ENCODE measurements at places on chromosomes 13 and 19.

DNA sequence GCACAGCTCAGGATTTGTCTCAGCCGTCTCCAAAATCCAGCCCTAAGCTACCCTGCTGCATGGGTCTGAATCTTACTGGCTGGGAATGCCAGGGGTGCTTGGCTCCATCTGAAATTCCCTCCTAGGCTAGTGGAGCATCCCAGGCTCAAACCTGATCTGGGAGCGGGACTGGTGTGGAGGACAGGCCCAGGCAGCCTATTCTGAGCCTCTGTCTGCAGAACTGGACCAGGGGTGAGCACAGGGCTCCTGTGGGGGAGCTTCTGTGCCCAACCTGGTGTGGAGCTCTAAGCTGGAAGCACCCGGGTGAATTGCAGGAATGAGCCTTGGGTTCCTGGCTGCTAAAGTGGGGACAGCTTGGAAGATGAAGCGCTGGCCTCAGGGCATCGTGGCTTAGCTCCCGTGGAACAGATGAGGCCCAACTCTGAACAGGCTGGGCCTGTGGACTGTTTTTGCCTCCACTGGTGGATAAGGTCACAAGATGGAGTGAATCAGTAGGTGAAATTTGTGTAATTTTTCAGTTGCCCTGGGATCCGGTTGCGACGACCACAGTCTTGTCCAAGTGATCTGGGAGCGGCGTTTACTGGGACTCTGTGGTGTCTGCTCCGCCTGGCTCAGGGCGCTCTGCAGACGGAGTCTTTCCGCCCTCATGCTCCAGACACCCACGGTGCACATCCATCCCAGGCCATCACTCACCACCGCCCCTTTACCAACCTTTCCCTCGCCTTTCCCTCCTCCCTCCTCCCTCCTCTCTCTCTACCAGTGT lies 79.5 kb downstream of the TEX29 start:
- DNase-seq, result no peak

GRCh38 chr19:40642757-40643305 lies 41.7 kb downstream of the LTBP4 start:
- DNase-seq, result no peak

GRCh38 chr13:29578300-29579085 lies 17.0 kb downstream of the SLC7A1 start:
- no peak for DNase-seq

GRCh38 chr13:74136084-74136658 lies 2.0 kb upstream of the KLF12 start:
- DNase-seq, result no peak

DNA sequence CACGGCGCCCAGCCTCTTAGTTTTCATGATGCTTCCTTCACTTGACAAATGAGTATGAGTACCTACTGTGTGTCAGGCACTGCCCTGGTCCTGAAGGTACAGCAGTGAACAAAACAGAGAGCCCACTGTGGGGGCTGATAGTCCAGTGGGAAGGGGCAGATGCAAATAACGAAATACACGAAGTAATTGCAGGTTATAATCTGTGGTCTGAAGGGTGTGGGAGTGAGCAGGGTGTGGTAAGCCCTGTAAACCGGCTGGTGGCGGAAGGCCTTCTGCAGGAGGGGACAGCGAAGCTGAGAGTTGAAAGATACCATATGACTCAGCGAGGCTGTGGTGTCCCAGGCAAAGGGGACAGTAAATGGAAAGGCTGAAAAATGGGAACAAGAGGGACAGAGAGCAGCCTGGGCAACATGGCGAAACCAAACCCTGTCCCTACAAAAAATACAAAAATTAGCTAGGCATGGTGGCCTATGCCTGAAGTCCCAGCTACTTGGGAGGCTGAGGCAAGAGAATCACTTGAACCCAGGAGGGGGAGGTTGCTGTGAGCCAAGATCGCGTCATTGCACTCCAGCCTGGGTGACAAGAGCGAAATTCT lies 60.5 kb downstream of the MAP4K1 start:
- peak; percentile 44 for DNase-seq

DNA sequence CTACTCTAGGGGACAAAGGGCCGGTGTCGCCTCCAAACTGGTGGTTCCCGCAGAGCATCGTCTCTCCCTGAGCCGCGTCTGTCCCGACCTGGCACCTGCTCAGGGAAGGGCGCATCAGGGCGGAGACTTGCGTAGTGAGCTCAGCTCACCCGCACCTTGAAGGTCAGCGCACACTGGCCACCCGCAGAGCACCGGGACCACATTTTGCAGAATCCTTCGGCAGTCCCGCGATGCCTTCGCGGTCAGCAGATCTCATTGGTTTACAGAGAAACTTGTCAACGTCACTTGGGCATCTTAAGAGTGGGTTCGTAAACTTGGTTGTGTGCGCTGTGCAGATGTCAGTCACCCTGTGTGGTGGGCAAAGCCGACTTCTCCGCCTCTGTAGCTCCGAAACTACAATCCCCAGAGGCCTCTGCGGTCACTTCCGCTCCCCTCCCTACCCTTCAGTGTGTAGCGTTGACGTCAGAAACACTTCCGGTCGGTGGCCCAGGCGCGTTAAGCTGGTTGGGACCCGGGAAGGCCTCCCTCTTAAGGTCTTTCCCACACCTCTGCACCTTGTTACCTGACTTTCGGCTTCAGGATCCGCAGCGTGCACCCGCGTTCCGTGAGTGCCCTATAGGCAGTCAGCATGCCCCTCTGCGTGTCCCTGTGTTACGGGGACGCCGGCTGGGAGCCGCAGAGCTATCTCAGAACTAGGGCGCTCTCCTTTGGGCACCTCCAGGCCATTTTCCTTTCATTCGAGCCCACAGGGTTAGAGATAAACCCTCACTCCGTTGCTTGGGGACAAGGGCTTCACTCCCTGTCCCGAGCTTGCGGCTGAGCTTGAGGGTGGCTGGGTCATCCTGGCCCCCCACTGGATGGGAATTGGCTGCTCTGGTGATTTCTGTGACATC lies 36.5 kb upstream of the ZNF527 start:
- DNase-seq, result peak; percentile 87

DNA sequence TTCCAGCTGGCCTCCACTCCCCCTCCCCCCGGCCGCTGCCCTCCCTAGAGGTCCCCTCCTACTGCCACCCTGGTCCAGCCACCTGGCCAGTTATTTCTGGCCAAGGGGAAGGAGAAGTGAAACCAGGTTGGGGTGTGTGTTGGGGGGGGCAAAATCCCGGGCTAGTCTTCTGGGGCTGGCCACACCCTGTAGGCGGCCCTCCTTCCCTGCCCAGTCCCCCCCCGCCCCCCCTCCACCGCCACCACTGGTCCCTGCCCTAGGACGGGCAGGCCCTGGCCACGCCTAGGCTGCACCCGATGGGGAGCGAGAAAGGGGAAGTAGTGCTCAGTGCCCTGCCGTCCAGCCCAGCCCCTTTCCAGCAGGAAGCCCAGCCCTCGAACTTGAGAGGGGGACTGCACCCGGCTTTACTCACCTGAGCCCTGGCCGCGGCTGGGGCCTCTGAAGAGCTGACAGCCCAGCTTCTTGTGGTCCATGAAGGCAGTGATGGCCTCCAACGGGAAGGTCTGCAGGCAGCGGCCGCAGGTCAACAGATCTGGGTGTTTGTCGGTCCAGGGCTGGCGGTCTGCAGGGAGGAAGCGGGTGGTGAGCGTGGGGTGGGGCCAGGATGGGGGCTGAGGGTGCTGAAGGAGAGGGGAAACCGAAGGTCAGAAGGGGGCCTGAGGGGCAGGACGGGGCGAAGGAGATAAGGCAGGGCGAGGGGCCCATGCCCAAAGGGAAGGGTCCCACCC lies 813 bp downstream of the ZNF296 start:
- DNase-seq, result peak; percentile 90

DNA sequence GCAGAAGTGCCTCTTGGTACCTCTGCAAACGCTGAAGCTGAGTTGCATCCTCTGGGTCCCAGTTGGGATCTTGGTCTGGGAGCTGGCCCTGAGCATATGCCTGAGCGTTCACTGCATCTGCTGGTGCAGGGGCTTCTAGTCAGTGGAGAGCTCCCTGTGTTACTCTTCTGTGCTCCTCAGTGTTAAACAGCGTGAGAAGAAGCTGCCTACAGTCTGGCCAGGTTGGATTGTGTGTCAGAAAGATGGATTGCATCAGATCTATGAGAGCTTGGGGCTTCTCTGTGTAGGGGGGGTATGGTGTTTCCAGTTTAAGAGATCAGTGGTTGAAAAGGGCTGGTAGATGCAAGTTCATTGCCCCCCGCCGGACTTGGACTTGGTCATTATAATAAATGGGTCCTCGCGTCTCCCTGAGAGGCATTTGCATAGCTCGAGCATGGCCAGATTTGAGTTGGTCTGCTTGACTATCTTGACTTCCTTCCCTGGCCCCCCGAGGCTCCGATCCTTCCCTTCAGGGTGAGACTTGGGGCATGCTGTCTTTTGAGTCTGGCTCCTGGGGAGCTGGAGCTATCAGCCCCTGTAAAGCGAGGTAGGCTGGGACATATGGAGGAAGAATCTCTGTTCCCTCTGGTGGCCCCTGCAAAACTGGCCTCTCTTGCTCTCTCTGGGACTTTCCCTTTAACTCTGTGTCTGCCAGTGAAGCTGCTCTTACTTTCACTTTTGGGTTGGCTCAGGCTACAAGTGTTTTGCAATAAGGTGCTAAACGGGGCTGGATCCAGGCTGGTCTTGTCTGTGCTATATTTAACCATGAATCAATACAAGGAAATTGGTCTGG lies 52.9 kb downstream of the OR10H4 start:
- DNase-seq, result peak; percentile 58

DNA sequence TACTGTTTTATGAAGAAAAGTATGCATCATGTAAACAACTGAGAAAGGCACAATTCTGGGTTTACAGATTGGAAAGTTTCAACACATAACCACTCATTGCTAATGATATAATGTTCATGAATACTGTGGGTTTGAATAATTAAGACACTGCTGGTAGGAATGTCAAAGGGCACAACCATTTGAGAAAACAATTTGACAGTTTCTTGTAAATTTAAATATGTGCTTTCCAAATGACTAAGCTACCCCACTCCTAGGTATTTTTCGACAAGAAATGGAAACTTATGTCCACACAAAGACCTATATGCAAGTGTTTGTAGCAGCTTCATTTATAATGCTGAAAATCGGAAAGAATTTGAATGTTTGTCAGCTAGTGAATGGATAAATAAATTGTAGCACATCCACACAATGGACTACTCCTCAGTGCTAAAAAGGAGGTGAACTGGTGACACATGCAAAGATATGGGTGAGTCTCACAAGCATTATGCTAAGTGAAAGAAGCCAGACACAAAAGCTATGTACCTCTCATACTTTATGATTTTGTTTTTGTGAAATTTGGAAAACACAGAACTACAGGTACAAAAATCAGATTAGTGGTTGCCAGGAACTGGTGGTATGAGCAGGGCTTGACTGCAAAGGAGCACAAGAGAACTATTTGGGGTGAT lies 44.8 kb upstream of the FLT1 start:
- DNase-seq, result no peak

- DNase-seq, result peak; percentile 69
Observed at GRCh38 chr19:34459614-34460013, 21.9 kb upstream of the WTIP start.

DNA sequence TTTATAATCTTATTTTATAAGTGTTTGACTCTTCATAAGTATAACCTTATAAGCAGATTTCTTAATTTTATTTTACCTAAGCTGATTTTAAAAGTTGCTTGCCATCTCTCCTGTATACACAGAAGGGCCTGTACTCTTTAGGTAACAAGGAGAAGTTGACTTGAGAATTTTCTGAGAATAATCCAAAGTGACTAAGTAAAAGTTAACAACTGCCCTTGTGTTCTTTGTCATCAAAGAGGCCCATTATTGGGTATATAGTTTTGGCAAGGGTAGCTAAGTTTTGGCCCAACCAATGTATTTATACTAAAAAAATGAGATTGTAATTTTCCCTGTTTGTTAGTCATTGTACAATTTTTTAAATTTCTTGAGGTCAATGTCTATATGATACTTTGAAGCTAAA lies 3.2 kb downstream of the LCP1 start:
- no peak for DNase-seq

DNA sequence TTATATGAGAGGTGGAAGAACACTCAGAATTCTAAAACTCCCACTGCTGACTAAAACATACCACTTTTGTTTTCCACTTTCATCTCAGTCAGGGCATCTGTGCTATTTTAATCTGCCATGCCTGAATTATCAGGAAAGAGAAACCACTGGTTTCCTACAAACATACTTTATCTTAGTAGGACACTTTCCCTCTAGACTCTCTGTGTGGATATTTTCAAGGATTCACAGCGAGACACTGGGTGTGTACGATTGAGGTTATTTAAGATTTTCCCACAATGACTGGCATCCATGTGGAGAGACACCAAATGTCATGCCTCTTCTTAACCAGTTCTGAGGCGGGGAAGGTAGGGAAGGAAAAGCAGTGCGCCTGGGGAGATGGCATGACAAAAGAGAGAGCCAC lies 212.2 kb downstream of the ENOX1 start:
- no peak for DNase-seq

GRCh38 chr13:31970231-31970930 lies 61.2 kb upstream of the FRY start:
- DNase-seq, result no peak

DNA sequence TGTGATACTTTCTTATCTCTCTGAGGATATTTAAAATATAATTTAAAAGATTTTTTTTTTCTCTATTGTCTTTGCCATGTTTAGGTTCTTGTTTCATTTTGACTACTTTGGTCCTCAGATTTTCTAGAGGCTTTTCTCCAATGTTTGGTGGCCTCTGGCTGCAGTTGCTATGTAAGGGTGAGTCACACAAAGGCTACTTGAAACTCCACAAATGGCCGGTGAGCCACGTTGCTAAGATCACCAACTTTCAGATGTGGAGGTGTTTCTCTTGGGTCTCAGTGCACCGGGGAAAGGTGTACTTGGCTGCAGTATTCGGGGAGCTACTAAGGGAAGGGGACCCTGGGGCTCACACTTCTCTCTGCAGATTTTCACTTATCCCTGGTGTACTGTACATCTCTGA lies 248.1 kb downstream of the HS6ST3 start:
- no peak for DNase-seq

- no peak for DNase-seq
Observed at GRCh38 chr13:31124204-31124603, 37.5 kb downstream of the HSPH1 start.

DNA sequence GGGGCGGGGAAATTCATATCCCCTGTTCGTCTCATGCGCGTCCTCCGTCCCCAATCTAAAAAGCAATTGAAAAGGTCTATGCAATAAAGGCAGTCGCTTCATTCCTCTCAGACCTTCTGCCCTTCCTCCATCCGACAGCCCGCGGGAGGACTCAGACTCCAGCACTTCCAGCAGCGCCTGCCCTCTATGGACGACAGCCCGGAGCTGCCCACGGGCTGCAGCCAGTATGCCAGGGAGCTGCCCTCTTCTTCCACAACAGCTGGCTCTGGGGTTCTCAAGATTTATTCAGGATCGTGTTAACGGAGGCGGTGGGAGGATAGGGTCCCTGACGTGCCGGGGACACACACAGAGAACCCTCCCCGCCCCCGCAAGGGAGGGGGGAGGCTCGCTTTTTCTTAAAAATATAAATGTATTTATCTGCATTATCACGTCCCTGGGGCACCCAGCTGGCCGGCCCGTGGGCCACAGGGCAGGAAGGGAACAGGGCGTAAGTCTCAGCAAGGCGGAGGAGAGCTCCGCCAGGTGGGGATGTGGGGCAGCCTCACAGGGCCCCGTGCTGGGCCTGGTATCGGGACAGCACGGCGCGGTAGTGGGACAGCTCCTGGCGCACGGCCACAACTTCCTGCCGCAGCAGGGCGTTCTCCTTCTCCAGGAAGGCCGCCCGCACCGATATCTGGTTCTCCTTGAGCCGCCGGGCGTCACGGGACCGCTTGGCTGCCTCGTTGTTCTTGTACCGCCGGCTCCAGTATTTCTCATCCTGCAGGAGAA lies 6.7 kb downstream of the DBP start:
- DNase-seq, result no peak

GRCh38 chr19:37695144-37695899 lies 24.2 kb downstream of the ZNF607 start:
- no peak for DNase-seq

- no peak for DNase-seq
Observed at GRCh38 chr19:47155148-47155547, 24.5 kb downstream of the SAE1 start.

All from Calu3 (cell line).